Right cardiac atrium (tissue), 5 donors: ENCODE measurements at places on chromosomes 11 and 22. TPM values are rescaled to one million over a fixed set of nuclear protein-coding genes. Genes with fewer than 3 reads are reported as not detected.

BAD gene
- total RNA-seq, result 101 TPM

NNMT gene
- 183 TPM for total RNA-seq

NEFH gene
- 0.24 TPM for total RNA-seq

- DNase-seq, result no peak
These were observed 478.8 kb upstream of the RAG2 start for GRCh38 chr11:37076866-37077265.

DNA sequence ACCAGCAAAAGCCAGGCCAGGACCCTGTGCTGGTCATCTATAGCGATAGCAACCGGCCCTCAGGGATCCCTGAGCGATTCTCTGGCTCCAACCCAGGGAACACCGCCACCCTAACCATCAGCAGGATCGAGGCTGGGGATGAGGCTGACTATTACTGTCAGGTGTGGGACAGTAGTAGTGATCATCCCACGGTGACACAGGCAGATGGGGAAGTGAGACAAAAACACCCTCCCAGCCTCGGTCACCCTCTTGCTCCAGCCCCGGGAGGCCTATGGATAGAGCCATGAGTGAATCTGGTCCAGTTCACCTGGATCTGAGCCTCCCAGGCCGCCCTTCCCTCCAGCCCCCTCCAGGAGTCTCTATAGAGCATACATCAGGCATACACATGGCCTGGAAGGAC lies 115.2 kb upstream of the IGLL5 start:
- no peak for DNase-seq

GRCh38 chr22:35754761-35755160 lies 37.1 kb downstream of the APOL5 start:
- no peak for DNase-seq

SMIM35 gene
- total RNA-seq, result not detected

GRCh38 chr22:21712751-21713427 lies 22.7 kb downstream of the YPEL1 start:
- peak; percentile 77 for DNase-seq

CLDN5 gene
- 12.2 TPM for total RNA-seq

KCTD14 gene
- total RNA-seq, result not detected

DNA sequence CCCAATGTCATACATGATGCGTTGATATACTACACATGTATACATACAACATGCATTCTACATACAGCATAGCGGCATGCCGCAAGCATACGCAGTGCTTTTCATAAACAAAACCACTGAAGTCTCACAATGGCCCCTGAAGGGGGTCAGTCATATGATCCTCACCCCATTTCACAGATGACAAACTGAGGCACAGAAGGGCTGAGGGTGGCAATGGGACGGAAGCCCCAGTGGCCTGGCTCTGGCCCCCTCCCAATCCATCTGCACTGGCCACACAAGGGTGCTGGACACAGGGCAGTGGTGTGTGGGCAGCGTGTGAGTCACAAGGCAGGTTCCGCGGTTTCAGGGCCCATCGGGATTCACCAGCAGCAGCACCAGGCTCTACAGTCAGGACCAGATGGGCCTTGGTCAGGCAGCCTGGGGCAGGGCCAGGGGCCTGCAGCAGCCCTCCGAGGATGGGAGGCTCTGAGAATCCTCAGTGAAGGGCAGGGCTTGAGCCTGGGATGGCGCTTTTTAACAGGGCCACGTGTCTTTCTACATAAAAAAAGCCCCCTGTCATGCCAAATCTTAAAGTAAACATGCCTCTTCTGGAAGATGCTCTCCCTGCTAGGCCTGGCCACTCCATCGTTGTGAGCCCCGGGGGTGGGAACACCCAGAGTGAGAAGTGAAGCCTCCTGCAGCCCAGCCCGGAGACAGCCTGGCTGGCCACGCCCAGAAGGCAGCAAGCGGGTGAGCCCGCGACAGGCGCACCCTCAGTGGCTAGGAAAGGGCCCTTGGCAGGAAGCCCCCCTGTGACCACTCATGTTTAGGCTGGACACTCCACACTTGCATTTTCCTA lies 206.5 kb downstream of the CTTN start:
- DNase-seq, result no peak

FBXO3 gene
- total RNA-seq, result 39.7 TPM

CASP4 gene
- total RNA-seq, result 19.9 TPM

MUC5AC gene
- not detected for total RNA-seq
